CD4-positive, alpha-beta T cell treated with Interleukin-17A for 4 hours (primary cell): ENCODE measurements at places on chromosomes 3 and 15.

GRCh38 chr15:50163719-50164410 lies 18.1 kb upstream of the SLC27A2 start:
- DNase-seq = no peak

- DNase-seq = no peak
Observed at GRCh38 chr3:355622-356021, 159.1 kb downstream of the CHL1 start.

GRCh38 chr15:74988007-74988800 lies 7.2 kb upstream of the SCAMP5 start:
- peak; percentile 42 for DNase-seq

DNA sequence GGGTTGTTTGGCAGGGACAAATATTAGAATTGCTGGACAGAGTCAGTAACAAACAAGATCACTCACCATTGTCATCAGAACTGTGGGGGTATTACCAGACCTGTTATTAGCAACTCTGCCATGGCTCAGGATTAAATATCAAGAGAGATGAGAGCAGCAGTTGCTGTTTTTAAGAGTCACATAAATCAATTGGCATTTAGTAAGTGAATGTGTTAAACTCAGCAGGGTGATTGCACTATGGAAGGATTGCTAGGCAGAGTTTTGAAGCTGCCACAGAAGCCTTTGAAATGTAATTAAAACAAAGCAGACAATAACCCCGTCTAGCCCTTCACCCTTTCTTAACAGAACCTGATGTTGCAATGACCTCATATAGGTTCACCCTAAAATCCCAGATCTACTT lies 238.8 kb downstream of the GAP43 start:
- no peak for DNase-seq

GRCh38 chr3:35773417-35773816 lies 134.1 kb downstream of the ARPP21 start:
- DNase-seq = no peak

- DNase-seq = no peak
Observed at GRCh38 chr3:117399311-117400078, 689.9 kb downstream of the TUSC7 start.

- DNase-seq = no peak
Observed at GRCh38 chr3:78634316-78634715, 1133.5 kb downstream of the ROBO1 start.

DNA sequence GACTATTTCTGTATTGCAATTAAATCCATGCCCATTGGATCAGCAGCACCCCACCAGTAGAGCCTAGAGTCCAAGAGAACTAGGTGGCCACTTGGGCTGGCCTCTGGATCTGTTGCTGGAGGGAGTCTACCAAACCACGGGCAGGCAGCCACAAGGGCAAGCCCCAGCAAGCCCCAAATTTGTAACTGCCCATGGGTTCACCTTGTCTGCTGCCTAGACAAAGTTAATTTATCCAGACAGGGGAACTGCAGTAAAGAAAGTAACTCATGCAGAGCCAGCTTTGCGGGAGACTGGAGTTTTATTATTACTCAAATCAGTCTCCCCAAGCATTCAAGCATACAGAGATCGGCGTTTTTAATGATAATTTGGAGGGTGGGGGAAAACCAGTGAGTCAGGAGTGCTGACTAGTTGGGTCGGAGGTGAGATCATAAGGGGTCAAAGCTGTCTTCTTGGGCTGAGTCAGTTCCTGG lies 74.0 kb upstream of the TERB2 start:
- no peak for DNase-seq

- no peak for DNase-seq
Observed at GRCh38 chr3:140466535-140466934, 211.3 kb upstream of the TRIM42 start.
